Stimulated activated CD4-positive, alpha-beta T cell treated with anti-CD3 and anti-CD28 coated beads, Interleukin-1b, Interleukin-23, amount 100 ng/mL, for 1 hour (primary cell): ENCODE measurements at places on chromosomes 2 and 18.

GRCh38 chr2:111167076-111167862, 46.6 kb downstream of the BCL2L11 start:
- DNase-seq, result no peak

DNA sequence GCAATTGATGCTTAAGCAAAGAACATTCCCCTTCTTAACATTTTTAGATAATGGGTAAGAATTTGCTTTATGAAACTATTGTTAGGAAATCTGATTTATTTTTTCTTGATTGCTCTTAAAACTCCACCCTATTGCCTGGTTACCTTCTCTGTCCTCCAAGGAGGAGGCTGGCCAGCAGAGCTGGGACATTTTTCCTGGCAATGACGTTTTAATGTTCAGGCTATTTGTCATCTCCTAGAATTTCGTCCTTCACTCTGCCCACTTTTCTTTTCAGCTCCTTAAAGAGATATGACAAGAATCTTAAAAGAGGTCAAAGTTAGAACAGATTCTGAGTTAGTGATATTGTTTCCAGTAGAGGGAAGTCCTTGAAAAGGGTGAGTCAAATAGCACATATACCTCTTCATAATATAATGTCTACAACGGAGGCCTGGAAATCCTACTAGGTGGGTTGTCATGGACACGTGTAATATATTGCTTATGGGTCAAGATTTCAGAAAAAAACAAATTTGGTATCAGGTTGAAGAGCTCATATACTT, 141.0 kb downstream of the CMPK2 start:
- no peak for DNase-seq

DNA sequence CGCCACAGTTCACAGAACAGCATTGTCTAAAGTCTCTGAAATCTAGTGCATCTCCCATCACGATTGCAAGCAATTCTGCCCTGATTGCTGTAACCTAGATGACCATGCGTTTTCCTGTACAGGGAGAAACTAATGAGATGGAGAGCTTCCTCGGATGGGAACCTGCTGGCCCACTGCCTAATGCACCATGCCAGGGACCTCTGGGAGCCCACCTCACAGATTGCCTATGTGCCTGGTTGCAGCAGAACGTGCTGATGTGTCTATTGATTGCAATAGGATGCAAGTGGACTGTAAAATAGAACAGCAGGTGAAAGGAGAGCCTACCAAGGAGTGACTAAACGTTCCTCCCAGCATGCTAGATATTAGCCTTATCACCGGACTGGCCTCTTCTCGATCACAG, 141.0 kb upstream of the RAB12 start:
- no peak for DNase-seq

DNA sequence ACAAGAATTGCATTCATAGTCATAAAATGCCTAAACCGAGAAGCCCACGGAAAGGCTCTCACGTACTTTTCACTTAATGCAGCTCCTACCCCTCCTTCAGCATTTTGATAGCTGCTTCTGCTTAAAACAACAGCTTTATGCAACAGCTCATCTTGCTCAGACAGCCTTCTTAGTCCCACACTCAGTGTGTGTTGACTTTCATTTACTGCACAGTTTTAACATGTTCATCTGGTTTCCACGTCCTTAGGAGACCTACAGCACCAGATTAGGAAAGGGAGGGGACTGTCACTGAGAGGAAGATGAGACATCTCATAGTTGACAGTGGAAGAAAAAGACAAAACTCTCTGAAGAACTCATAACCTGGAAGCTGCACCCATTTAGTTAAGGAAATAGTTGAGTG, 435.4 kb downstream of the SETBP1 start:
- no peak for DNase-seq

- no peak for DNase-seq
These were observed 60.3 kb downstream of the CRACDL start for GRCh38 chr2:98875746-98876145.

GRCh38 chr2:63975437-63976124, 43.6 kb downstream of the VPS54 start:
- no peak for DNase-seq

DNA sequence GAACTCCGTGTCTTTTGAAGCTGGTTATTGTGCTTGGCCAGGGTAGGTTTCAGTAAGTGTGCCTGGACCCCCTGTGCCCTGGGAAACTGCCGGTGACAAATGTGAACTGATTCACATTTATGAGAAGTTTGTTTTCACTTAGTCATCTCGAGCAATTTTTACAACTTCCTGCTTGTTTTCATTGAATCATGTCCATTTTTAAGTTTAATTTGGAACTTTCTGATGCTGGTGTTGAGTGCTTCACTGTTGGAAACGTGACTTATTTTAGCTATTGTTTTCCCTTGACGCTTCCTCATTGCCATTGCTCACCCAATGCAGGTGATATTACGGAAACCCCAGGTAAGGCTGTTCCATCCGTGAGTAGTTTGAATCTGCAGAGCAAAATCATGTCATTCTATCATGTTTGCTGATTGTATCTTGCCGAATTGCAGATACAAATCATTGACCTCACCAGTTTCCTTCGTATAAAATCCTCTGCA, 97.2 kb downstream of the RTN4 start:
- DNase-seq, result no peak

DNA sequence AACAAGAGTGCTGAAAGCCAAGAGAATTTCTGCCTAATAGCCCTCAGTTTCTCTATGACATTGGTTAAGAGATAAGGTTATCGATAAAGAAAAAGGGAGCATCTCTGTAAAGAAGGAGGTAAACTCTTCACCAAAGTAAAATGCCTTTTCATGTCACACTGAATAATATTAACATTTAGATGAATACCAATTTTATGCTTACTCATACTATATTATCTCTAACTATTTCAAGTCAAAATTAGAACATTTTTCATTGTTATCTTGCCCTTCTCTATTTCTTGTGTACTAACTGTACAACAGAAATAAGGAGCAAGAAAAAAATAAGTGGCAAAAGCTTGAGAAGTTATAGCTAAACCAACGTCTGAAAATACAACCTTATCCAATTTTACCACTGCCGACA, 127.5 kb downstream of the EXOC6B start:
- DNase-seq, result no peak

GRCh38 chr2:18456026-18456425, 104.4 kb downstream of the RDH14 start:
- no peak for DNase-seq

DNA sequence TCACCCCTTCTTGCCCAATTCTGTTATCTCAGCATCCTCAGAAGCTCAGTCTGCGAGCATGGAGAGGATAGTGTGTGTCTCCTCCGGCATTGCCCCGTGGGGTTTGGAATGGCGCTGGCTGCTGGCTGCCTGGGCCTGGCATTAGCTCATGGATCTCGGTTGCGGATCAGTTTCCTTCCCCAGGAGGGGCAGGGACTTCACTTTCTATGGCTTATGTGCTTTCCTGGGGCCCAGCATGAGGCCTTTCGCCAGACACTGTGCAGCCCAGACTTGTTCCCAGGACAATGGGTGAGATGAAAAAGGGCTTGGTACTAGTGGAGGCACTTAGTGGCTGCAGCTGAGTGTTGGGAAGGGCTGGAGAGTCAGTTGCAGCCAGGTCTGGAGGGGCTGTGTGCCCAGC, 143.3 kb downstream of the GLI2 start:
- DNase-seq, result no peak

DNA sequence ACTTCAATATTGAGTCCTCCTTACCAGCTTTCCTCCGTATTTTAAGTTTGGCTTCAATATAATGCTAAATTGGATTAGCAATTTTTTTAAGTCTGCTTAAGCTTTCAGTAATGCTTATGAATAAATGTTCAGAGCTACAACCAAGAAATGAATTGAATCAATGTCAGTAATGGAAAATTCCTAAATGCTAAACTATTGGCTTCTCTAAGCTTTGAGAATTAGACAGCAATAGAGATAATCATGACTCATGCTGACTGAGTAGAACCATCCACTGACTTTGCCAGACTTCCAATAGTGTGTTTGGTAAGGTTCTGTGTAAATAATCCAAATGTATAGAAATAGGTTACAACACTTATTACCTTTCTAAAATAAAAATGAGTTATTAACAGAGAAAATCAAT, 8.9 kb upstream of the PDE1A start:
- no peak for DNase-seq

- no peak for DNase-seq
These were observed 1528.2 kb upstream of the SLC39A10 start for GRCh38 chr2:194128810-194129209.

- DNase-seq, result no peak
These were observed 63.9 kb downstream of the CCDC148 start for GRCh38 chr2:158392687-158393086.

DNA sequence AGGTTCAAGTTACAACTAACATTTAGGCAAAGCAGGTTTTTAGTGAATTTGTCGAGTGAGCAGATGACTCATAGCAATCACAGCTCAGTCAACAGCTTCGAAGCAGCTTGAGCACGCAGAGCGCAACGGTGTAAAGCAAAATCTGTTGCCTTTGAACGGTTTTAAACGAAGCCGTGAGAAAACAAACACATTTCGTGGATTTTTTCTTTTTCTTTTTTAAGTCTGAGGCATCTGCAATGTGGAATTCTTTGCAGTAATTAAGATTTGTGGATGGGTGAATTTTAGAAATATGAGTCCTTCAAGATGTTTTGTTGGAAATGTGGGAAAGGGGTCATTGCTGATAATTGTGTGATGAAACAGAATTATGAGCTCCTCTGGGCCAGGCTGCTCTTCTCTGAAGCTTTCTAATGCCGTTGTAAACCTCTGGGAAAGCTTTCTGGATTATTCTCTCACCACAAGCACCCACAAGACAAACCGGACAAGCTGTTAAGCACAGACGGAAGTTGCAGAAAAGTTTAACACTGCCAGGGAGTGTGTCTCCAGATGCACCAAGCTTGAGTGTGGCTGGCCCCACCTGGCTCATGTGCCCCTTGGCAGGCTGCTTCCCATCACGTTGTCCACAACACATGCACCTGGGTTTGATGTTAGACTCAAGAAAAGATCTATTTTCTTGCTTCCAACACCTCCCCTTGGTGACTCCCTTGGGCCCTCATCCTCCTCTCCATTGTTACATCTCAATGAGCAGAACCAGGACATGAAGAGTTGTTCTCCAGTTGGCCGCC, 224.7 kb downstream of the ACKR3 start:
- DNase-seq, result no peak

- DNase-seq, result no peak
These were observed 50.6 kb upstream of the OSR1 start for GRCh38 chr2:19409046-19409445.

DNA sequence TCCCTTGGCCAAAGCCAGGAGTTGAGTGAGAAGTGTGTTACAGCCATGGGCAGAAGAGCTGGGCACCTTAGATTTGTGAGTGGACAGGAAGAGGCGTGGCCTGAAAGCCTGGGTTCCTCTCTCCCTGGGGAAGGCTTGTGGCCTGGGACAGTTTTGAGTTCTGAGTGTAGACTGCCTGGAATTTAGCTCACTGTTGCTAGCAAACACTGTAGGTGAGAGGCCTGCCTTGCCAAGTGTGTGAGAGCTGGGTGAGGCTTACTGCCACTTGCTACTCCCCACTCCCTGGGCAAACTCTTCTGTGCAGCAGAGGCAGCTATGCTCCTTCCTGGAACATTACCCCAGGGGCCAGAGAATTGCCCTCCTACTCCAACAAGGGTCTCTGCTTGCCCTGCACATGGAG, 150.0 kb upstream of the GALNT5 start:
- DNase-seq, result no peak

GRCh38 chr2:217864963-217865772, 137.6 kb downstream of the TNS1 start:
- no peak for DNase-seq

- no peak for DNase-seq
These were observed 103.1 kb downstream of the GPD2 start for GRCh38 chr2:156539086-156539860.

GRCh38 chr2:119645173-119645855, 33.7 kb upstream of the TMEM177 start:
- DNase-seq, result no peak

GRCh38 chr2:225764346-225764745, 364.8 kb downstream of the NYAP2 start:
- no peak for DNase-seq

- DNase-seq, result no peak
These were observed 49.1 kb downstream of the KCNIP3 start for GRCh38 chr2:95346231-95346737.

DNA sequence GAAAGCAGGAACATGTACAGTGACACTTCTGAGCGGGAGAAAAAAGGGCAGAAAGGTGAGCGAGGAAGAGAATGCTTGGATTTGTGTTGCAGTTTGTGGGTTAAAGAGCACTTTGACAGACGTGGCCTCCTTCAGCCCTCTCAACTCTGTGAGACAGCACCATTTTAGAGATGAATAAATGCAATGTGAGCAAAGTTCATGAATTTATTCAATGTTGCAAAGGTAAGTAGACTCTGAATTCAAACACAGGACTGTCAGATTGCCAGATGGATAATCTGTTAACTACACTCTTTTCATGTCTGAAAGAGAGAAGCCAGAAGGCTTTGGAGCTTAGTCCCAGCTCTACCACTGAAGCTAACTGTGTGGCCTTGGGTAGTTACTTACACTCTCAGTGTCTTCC, 47.7 kb downstream of the BOD1L2 start:
- DNase-seq, result no peak

DNA sequence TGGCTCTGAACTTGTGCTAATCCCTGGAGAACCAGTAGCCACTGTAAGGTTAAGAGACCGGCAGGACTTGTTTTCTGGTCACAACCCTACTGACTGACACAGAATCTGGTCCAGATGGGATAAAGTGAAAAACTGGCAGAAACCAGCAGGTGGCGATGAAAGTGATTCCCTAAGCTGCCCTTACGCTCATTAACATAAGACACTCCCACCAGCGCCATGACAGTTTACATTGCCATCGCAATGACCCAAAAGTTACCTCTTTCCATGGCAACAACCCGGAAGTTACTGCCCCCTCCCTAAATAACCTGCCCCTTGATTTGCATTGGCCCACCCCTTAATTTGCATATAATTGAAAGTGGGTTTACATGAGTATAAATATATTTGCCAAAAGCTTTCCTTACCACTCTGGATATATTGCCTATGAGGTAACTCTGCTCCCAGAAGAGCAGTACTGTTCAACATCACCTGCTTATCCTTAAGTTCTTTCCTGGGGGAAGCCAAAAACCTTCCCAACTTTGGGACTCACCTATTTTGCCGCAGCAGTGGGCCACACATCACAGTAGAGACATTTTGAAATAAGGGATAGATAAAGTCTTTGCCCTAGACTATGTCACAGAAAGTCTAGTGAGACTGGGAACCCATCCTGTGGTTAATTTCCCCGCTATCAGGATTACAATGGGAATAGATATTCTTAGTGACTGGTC, 35.8 kb upstream of the AFF3 start:
- DNase-seq, result no peak

DNA sequence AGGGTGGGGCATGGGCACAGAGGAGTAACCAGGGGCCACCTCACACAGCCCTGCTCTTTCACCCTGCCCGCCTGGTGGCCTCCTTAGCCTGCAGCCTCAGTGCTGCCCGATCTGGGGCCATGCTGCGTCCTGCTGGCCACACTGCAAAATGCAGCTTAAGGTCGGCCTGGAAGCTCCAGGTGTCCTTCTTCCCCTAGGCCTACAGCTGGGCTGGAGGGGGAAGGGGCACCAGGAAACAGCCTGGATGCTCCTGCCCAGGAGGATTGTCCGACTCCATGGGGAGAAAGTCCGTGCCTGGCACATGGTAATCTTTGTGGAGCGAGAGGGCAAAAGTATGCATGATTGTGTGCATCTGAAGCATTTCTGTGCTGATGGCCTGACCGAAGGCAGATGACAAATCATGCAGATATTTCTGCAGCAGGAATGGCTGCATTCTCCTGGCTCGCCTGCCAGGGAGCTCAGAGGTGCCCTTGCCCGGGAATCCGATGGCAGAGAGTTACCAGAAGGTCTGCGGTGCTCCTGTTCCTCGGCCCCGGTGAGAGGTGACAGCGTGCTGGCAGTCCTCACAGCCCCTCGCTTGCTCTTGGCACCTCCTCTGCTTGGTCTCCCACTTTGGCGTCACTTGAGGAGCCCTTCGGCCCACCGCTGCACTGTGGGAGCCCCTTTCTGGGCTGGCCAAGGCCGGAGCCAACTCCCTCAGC, 12.8 kb upstream of the ALPP start:
- no peak for DNase-seq
